ENCODE measurements at places on chromosomes 7 and 10.

DNA sequence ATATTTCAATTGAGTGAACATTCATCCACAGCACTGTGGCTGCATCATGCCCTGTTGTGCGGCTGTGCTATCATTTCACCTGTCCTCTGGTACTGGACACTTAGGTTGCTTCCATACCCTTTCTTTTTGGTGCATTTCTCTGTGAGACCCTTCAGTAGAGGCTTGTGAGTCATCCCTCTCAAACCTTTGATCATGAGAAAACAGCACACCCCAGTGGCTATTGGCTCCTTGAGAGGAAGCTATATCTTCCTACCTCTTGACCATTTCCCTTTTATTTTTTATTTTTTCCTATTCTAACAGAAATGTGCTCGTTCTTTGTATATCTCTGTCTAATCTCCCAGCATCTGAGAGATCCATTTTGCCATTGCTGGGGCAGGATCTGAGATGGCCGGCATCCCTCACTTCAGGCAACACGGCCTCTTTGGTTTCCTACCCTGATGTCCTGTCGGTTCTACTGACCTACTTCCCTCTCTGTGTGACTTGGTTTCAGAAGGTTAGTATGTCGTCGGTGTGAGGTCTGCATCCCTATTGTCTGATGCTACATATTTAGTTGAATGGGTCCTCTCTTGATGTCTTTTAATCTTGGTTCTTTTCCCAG lies 23.8 kb upstream of the PIK3AP1 start:
- DNase-seq = no peak

DNA sequence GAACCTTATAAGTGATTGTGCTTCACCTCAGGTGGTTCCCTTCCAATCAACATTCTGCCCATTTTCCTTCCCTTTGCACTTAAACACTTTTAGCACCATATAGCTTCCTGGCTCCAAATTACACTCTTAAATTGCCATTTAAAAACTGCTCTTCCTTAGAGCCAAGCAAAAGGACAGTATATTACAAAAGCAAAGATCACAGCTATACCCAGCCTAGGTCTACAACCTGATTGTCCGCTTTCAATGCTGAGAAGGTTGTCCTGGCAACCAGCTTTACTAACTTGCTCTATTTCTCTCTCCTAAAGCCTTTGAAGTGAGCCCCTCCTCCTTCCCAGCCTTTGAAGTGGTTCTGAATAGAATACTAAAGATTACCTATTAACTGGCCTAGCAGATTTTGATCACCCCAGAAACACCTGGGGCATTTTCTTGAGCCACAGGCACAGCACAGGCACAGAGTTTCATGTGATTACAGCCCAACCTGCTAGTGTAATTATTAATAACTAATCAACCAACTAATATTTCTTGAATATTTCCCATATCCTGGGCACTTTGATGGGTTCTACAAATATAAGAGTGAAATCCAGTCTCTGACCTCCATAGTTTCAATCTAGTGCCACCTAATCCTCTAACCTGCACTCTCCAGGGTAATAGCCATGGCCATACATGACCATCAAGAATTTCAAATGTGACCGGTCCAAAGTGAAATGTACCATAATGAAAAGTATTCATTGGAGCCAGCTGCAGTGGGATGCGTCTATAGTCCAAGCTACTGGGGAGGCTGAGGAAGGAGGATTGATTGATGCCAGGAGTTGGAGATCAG lies 63.6 kb upstream of the TRIM24 start:
- DNase-seq = no peak

DNA sequence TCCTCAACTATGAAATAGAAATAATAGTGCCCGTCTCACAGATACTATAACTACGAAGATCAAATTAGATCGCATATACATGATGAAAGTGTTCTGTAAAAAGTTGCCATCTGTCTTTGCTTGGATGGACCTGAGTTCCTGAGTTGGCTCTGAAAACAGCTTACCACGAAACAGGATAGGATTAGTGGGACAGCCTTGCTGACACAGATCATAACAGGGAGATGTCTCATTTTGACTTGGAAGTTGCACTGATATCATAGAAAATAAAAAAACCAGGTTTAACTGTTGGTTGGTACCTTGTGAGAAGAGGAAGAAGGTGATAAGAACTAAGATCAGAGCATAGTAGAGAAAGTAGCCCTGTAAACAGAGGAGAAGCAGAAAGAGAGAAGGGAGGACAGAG lies 79.3 kb upstream of the AGBL3 start:
- DNase-seq = no peak

GRCh38 chr7:121433775-121434174 lies 37.7 kb upstream of the FAM3C start:
- no peak for DNase-seq

DNA sequence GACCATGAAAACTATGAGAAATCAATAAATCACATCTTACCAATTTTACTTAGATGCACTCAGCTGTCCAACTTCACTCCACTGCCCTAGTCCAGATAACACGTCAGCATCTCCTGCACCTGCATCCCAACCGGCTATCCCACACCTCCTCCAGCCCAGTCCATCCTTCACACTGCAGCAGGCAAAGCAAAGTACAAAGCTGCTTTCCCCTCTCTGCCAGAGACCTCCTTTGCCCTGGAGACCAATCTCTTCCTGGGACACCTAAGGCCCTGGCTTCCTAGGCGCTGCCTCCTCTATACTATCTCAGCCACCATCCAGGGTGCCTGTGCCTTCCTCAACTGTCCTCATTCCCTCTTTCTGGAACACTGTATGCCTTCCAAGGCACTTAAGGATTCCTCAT lies 90.3 kb upstream of the DDC start:
- DNase-seq = no peak

GRCh38 chr10:32340596-32341180 lies 6.3 kb downstream of the EPC1 start:
- DNase-seq = no peak

- no peak for DNase-seq
Observed at GRCh38 chr7:18541181-18541870, 45.8 kb downstream of the HDAC9 start.

GRCh38 chr10:60962946-60963345 lies 19.0 kb upstream of the RHOBTB1 start:
- no peak for DNase-seq

GRCh38 chr10:119149729-119150128 lies 15.8 kb downstream of the SFXN4 start:
- no peak for DNase-seq

GRCh38 chr7:138607216-138608126 lies 93.7 kb downstream of the SVOPL start:
- DNase-seq = no peak

DNA sequence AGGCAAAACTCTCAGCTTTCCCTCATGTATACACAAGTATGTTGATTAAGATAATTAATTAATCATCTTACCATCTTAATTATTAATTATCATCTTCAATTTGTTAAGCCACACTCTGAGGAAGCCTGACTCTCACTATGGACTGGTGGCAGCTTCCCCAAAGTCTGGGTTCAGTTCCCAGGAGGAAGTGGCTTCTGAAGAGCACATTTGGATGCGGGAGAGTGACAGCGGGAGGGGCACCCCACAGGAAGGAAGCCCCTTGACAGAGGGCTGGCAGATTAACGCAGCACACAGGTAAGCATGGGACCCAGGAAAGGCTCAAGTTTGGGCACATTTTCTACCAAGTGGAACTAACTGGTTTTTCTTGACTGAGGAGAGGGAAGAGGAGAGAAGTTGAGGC lies 13.4 kb upstream of the SLIT1 start:
- no peak for DNase-seq

GRCh38 chr10:131513901-131514300 lies 202.4 kb upstream of the TCERG1L start:
- DNase-seq = no peak

GRCh38 chr10:32041290-32042028 lies 14.8 kb downstream of the KIF5B start:
- no peak for DNase-seq

DNA sequence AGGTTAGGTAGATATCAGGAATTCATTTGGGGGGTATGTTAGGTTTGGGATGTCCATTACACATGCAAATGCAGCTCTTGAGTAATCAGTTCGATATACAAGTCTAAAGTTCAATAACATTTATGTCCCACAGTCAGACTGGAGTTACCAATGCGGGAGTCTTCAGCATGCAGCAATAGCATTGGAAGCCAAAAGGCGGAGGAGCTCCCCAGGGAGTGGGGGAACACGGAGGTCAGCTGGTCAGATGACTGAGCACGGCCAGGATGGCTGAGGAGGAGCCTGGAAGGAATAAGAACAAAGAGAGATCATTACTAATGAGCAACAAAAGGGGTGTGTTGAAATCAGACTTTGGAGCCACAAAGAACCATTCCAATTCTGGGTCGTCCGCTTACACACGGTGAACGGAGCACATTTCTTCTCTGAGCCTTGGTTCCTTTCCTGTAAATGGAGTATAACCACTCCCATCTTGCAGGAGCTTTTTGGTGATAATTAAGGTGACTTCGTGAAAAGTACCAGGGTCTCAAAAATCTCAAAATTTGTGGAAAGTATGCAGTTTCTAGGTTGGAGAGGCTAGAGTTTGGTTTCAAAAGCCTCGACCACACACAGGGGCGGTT lies 478 bp upstream of the ZNF22 start:
- DNase-seq = no peak

DNA sequence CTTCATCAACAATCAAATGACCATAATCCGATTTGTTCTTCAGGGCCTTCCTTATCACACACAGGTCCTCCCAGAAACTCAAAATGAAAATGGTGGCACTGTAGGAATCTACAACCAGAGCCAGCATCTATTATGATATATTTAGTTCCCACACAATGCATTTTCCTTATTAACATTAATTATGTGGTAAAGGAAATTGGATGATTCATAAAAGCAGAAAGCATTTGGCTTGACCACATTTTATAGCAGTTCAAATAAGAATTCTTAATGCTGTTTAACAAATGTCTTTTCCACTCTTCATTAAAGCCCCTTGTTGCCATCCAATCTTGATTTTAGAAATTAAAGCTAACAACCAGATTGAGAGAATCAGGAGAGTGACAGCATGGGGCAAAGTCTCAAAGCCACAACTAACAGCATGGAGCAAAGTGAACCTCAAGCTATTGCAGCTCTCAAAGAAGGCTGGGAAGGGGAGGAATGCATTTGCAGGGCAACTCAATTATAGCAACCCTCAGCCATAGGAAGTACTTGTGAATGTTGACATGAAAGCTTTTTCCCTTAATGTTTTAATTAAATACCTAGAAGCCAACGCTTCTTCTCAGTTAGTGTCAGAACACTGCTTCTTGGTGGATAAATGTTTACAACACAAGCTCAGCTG lies 549.1 kb downstream of the NXPH1 start:
- no peak for DNase-seq

- no peak for DNase-seq
Observed at GRCh38 chr10:43605850-43606322, 352 bp upstream of the ZNF485 start.

DNA sequence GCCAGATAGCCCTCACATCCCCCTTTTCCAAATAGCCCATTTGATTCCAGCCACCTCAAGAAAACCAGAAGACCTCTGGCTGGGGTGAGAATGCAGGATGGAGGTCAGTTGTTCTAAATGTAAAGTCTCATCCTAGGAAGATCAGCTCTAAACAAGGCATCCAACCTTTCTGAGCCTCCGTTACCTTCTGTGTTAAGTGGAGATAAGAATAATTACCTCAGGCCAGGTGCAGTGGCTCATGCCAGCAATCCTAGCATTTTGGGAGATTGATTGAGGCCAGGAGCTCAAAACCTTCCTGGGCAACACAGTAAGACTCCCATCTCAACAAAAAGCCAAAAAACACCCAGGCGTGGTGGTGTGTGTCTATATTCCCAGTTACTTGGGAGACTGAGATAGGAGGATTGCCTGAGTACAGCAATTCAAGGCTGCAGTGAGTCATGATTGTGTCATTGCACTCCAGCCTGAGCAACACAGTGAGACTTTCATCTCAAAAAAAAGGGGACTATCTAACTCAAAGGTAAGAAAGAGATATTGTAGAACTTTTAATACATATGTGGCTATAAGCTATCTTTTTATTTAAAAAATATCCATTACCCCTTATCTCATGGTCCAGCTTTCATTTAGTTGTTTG lies 43.5 kb downstream of the PRTFDC1 start:
- no peak for DNase-seq

- no peak for DNase-seq
Observed at GRCh38 chr7:4079956-4080355, 602.1 kb upstream of the FOXK1 start.

DNA sequence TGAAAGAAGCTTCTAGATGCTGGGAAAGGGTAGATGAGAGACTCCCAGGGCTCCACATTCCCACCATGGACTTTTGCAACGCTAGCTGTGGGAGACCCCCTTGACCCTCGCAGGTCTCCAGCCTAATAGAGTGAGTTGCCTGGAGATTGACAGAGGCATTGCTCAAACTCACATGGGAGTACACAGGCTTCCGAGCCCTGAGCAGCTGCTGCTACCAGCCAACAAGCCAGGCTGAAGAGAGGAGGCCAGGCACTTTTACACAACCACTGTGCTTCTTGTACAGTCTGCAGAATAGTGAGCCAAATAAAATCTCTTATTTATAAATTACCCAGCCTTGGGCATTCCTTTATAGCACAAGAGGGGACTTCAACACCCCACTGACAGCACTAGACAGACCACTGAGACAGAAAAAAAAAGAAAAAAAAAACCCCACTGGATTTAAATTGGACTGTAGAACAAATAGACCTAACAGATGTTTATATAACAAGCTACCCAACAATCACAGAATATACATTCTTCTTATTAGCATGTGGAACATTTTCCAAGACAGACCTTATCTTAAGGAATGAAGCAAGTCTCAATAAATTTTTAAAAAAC lies 146.2 kb downstream of the ZFAND4 start:
- DNase-seq = no peak
